ENCODE measurements at places on chromosomes 4 and X.

DNA sequence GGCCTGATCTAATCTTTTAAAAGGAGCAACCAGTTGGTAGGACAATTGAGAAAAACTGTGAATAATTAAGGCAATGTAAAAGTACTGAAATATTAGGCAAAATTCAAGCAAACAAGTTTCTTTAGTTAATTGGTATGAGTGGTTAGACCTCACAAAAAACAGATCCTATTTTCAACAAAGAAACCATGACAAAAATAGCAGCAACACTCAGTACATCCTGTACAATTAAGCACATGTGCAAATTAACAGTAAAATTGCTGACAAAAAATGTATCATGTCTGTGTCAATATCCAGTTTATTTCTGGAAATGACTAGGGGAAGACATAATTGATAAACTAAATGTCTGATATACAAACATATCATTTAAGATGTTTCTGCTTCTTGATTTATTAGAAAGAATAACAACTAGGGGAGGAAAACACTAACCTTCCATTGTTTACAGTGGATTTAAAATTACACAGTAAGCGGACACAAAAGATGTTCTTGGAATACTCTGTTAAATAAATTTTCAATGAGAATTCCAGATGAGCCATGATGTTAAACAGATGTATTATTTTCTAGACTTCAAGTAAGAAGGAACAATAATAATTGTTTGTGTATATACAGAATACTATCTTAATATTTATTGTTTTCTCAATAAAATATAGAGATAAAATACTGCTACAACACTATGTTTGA is 638.9 kb downstream of the SPRY1 start:
- DNase-seq = no peak

DNA sequence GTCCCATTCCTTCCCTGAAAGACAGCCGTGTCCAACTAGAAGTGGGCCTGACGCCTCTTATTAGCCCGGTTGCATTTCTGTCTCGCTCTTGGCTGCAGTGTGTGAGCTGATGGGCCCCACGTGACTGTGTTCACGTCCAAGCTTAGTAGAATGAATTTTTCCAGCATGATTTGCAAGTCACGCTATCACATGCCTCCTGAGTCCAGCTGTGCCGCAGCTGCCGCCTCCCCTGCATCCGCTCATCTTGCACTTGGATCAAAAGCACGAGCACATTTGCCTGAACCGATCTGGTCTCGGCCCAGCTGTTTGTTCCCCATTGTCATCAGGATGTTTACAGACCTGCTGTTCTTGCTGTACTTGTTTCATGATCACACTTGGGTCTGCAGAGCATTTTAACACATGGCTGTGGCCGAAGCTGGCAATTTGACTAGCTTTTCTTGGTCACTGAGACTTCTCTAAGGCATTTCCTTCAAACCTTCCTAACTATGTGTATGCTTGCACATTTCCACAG is 126.5 kb downstream of the KIT start:
- DNase-seq = no peak

- no peak for DNase-seq
Measured at GRCh38 chr4:7732263-7732662, 207.4 kb downstream of the AFAP1 start.

GRCh38 chr4:15373363-15373762 is 54.5 kb upstream of the C1QTNF7 start:
- no peak for DNase-seq

DNA sequence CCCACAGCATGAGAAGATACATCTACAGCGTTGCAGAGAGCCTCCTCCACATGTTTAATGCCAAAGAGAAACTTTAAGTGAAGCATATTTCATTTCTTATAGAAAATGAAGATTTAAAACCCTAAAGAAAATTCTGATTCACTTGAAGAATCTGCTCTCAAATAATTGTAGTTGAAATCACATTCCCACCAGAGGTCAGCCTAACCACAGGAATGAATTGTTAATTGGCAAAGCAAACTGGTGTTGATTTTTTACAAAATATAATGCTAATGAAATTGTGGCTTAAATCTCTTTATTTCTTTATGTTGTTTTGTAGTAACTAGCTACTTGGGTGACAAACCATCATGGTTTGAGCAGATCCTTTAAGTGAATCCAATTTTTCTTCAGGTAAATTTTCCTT is 31.1 kb upstream of the WDR17 start:
- no peak for DNase-seq

- DNase-seq = no peak
Measured at GRCh38 chrX:153884590-153884989, 1.4 kb downstream of the L1CAM start.
